NCI-H2227 treated with DMSO at 0.1 percent for 48 hours (cell line): ENCODE measurements at places on chromosomes 5 and 9.

DNA sequence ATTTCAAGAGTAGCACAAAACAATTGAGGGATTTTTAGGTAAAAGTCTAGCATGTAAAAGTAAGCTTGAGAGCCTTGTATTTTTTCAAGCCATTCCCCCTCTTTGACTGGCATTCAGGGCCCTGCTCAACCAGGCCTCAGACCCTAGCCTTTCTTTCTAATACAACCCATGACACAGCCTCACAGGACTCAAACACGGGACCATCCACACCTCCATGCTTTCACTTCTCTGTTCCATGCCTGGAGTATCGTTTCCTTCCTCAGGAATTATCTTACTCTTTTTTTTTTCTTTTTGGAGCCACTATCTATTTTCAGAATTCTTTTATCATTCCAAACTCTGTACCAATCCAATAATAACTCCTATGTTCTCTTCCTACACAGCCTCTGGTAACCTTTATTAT, 560.2 kb upstream of the CLINT1 start:
- no peak for DNase-seq

DNA sequence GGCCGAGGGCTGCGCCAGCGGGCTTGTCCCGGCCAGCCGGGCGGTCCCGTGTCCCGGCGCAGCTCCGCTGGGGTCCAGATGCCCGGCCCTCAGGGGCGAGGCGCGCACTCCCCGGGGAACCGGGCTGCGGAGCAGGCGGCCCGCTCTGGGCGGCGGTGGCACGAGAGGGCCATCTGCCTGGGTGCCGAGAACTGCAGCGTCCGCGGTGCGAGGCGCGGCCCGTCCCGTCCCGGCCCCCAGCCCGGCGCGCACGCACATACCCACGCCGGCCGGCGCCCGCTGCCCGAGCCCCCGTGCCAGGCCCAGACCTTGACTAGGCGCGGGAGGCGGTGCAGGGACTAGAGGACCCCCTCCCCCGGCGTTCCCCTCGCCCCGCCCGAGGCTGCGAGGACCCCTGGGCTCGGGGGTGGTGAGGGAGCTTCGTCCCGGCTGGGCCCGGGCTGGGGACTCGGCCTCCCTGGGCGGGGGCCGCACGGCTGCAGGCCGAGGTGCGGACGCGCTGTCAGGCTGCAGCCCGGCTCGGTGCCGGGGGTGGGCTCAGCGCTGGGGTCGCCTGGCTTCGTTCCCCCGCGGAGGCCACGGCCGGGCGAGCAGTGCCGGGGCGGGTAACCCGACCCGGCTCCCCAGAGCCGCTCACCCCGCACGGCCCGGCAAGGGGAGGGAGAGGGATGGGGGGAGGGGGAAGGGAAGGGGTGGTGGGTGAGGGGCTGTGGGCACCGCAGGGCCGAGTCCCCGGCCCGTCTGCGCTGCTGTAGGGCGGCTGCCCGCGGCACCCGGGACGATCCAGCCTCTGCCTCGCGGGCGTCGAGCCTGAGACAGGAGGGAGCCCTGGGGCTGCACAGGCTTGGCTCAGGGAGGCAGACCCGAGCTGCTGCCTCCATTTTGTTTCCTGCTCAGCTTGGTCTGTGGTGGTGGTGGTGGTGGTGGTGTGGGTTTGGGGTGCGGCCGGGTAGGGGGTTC, 1.2 kb upstream of the NSD1 start:
- no peak for DNase-seq

DNA sequence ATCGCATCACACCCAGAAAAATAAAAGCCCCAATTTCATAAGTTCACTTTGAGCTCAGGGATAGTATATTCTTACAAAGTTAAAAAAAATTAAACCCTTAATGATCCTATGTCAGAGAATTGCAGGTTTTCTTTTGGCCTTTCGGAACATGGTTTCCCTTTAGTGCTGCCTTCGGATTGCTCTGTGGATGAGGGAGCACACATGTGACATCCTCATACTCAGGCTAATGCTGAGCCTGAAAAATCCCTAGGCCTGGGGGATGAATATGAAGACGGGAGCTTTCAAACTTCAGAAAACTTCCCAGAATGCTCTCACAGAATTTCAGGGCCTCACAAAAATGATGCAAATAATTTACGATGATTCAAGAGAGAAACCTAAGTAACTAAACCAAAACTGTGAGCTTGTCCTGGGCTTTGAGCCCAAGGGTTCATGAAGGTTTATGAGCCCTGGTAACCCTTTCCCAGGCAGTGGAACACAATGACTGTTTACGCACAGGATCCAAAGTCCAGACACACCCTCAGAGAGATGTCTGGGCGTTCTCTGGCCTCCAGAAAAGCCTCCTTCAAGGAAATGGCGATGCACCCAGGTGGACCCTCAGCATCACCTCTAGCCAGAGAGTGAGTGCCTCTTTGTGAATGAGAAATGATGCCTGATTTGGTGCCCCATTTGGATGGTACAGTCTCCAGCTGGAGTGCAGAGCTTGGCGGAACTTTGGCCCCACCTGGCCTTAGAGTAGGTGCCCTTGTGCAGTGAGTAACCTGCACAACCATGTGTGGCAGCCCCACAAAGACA, 145.4 kb downstream of the ENTREP1 start:
- DNase-seq, result no peak

- no peak for DNase-seq
Observed at GRCh38 chr5:112604732-112605630, 132.7 kb upstream of the APC start.

- no peak for DNase-seq
Observed at GRCh38 chr5:14143841-14144585, 871 bp downstream of the TRIO start.

DNA sequence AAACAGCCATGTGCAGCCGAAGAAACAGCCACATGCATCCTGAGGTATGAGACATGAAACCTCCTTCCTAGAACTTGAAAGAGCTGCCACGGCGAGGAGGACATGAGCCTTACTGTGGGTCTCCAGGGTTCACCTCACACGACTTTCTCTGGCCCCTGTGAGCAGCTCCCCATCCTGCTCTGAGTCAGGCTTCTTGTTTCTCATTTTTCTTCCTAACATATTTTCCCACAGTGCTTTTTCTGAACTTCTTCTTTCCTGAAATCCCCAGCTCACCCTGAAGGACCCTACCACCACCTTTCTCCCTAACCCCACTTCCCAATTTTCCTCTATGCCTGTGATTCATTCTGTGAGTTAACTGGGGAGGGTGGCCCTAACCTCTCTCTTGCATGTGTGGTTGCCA, 33.7 kb upstream of the ADRB2 start:
- no peak for DNase-seq

DNA sequence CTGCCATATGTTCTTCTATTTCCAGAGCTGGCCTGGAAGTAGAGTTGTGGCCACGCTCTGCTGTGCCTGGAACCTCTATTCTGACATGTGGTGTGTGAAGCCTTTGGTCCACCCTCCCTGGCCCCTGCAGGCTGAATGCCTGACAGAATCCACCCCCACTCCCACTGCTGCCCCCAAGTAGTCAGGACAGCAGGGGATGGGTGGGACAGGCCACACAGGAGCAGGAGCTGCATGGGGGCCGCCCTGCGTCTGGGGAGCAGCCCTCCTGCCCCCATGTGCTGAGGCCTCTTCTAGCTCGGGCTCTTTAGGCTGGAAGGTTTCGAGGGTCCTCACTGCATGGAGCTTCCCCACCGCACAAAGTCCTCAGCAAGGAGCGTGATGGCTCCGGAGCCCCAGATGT, 32.6 kb upstream of the IRX4 start:
- no peak for DNase-seq

- DNase-seq, result no peak
Observed at GRCh38 chr9:131951905-131952304, 127.8 kb downstream of the MED27 start.

DNA sequence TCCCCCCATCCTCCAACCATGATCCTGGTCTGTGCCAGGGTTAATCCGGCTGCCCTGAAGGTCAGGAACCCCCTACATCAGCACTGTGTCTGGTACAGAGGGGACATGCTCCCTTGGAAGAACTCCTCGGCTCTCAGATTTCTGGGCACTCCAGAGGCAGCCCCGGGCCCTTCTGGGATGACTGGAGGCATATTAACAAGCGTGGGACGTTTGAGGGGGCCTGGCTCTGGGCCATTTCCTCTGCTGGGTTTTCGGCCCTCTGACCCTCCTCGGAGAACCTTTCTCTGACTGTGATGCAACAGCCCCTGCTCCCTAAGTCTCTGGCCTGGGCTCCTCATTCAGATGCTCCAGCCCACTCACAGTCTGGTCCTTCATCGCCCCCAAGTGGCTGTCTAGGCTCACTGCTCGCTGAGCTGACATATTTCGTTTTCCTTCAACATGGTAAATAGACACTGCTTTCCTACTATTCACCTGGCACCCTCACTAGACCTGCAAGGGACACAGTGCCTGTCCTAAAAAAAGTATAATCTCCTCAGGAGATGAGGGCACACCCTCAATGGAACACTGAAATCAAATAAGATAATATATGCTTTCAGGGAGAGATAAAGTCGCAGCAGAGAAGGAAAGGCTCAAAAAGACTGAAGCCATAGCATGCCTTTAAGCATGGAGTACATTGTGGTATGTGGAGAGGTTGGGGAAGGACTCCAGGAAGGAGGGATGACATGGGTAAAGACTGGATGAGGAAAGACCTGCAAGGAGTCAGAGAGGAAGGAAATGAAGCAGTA, 404.7 kb upstream of the TRPC7 start:
- DNase-seq, result peak; percentile 62

- DNase-seq, result no peak
Observed at GRCh38 chr9:130461731-130462130, 17.0 kb downstream of the ASS1 start.

GRCh38 chr5:2153802-2154201, 271.1 kb upstream of the IRX4 start:
- DNase-seq, result no peak
